H1 (cell line): ENCODE measurements at places on chromosomes 5 and 9. TPM values are rescaled to one million over a fixed set of nuclear protein-coding genes. Genes with fewer than 3 reads are reported as not detected.

Gene GOLGA1
- 6.5 and 9.6 TPM in 2 replicates for total RNA-seq

Gene FAM174A
- 3.6 and 3.9 TPM in 2 replicates for total RNA-seq

Gene SPINK13
- total RNA-seq: not detected in 2 replicates

Gene TUSC1
- total RNA-seq: 4.3 and 4.5 TPM in 2 replicates

Gene PLCXD3
- 0.07 and 0.10 TPM in 2 replicates for total RNA-seq

Gene SLC36A2
- total RNA-seq: not detected in 2 replicates

Gene TLX3
- not detected in 2 replicates for total RNA-seq

Gene C9orf50
- total RNA-seq: not detected in 2 replicates

Gene LHX6
- 1.2 and 1.9 TPM in 2 replicates for total RNA-seq

Gene MED27
- total RNA-seq: 29.9 and 32.7 TPM in 2 replicates

Gene CDC14B
- total RNA-seq: 43.7 and 44.6 TPM in 2 replicates

Gene RASGRF2
- total RNA-seq: 27.7 and 29.5 TPM in 2 replicates

Gene LCNL1
- 0.15 TPM in 1 of 2 replicates, not detected in the other for total RNA-seq

Gene GAS1
- total RNA-seq: 5.1 and 5.7 TPM in 2 replicates

Gene IL31RA
- total RNA-seq: not detected in 2 replicates

Gene ASPN
- total RNA-seq: not detected in 2 replicates

Gene PCDHGC5
- 0.78 and 1.1 TPM in 2 replicates for total RNA-seq

Gene CERCAM
- 3.1 and 4.0 TPM in 2 replicates for total RNA-seq

Gene HRCT1
- not detected in 2 replicates for total RNA-seq

Gene GRIN3A
- 0.04 TPM in 1 of 2 replicates, not detected in the other for total RNA-seq

Gene C1QTNF2
- 1.0 and 1.3 TPM in 2 replicates for total RNA-seq
